ENCODE measurements at places on chromosomes 2 and 18.
A peak's percentile ranks its signal among the peaks of the same experiment; 100 is the strongest.

DNA sequence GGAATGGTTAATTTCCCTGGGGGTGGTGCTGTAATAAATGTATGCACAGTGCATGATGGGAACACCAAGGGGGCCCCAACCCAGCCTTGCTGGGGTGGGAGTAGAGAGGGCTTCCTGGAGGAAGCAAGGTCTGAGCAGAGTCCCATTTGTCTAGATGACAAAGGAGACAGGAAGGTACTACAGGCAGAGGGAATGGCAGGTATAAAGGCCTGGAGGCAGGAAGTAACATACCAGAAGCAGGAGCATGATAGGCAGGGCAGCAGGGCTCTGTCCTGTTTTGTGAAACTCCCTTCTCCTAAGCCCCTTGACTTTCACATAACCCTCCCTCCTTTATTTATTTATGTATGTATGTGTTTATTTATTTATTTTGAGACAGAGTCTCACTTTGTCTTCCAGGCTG lies 3.9 kb downstream of the GMPPA start:
- H3K27ac ChIP-seq, result no peak overlapping the region
- no peaks in the 10 kb centered on the region for H3K36me3 ChIP-seq

GRCh38 chr2:121819846-121820245 lies 64.4 kb downstream of the TSN start:
- H3K36me3 ChIP-seq, result no peaks in the 10 kb centered on the region
- DNase-seq, result no peak
- no peaks in the 10 kb centered on the region for H3K4me1 ChIP-seq
- H3K4me3 ChIP-seq, result no peak overlapping the region
- no peak overlapping the region for H3K27ac ChIP-seq
- H3K27me3 ChIP-seq, result no peaks in the 10 kb centered on the region

GRCh38 chr2:147094077-147094476 lies 750.8 kb upstream of the ACVR2A start:
- no peak overlapping the region for H3K27ac ChIP-seq
- DNase-seq, result no peak
- H3K4me1 ChIP-seq, result no peaks in the 10 kb centered on the region
- H3K27me3 ChIP-seq, result no peaks in the 10 kb centered on the region

DNA sequence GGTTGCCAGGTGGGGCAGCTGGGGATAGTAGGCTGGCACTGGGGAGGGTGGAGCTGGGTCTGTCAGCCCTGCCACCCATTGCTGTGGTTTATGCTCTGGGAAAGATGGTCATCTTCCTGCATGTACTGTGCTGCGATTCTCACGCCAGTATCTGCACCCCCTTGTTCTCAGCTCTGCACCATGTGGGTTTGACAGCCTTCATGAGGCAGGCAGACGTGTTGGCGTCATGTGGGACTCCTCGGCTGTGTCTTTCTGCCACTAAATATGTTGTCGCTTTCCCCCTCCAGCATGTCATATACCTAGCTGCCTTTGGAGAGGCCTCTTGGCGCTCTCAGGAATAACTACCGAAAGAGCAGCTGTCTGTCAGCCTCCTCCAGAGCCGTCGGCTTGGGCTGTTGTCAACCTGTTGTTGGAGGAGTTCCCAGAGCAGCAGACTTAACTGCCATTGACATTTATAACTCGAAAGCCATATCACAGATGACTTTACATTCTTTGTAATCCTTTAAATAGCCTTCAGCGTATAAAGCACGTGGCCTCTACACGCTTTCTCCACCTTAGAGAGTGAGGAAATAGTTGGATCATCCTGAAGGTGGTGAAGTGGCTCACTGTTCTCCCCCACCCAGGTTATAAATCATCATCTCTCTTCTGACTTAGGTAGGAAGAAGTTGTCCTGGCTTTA lies 80.4 kb upstream of the MGAT5 start:
- DNase-seq, result no peak
- H3K4me1 ChIP-seq, result no peaks in the 10 kb centered on the region
- no peak overlapping the region for H3K27ac ChIP-seq
- no peaks in the 10 kb centered on the region for H3K36me3 ChIP-seq

- no peaks in the 10 kb centered on the region for H3K4me1 ChIP-seq
- H3K4me3 ChIP-seq, result peak overlapping the region; percentile 40
- peaks cover 23% of the 10 kb centered on the region for H3K36me3 ChIP-seq
Observed at GRCh38 chr2:218406949-218407618, 7.4 kb downstream of the CTDSP1 start.

GRCh38 chr2:55916473-55917049 lies 7.0 kb downstream of the EFEMP1 start:
- no peaks in the 10 kb centered on the region for H3K27me3 ChIP-seq
- DNase-seq, result no peak
- H3K4me1 ChIP-seq, result no peaks in the 10 kb centered on the region
- no peak overlapping the region for H3K27ac ChIP-seq

- no peaks in the 10 kb centered on the region for H3K4me1 ChIP-seq
- H3K36me3 ChIP-seq, result no peaks in the 10 kb centered on the region
- no peak overlapping the region for H3K27ac ChIP-seq
- no peak overlapping the region for H3K4me3 ChIP-seq
- no peak for DNase-seq
Observed at GRCh38 chr2:56703001-56703400, 519.2 kb downstream of the CCDC85A start.

DNA sequence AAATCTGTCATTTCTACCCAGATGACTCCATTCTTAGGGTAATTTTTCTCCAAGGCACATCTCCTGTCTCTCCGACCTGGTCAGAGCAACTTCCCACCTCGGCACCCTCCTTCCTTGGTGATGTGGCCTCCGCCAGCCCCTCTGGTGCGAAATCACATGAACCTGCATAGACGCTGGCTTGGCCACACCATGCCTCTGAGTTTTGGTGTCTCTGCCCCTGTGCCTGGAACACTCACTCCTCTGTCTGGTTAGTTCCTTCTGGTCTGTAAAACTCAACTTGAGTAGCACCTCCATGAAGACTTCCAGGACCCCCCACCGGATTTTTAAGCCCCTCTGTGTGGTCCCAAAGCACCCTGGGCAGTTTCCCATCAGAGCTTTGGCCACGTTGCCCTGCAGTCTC lies 83.2 kb upstream of the OTOS start:
- no peak overlapping the region for H3K4me3 ChIP-seq
- H3K27ac ChIP-seq, result no peak overlapping the region
- no peaks in the 10 kb centered on the region for H3K27me3 ChIP-seq
- H3K36me3 ChIP-seq, result no peaks in the 10 kb centered on the region

GRCh38 chr2:160197587-160197986 lies 2.5 kb downstream of the ITGB6 start:
- no peak for DNase-seq
- no peak overlapping the region for H3K27ac ChIP-seq
- no peaks in the 10 kb centered on the region for H3K36me3 ChIP-seq
- H3K4me3 ChIP-seq, result no peak overlapping the region
- H3K27me3 ChIP-seq, result no peaks in the 10 kb centered on the region

GRCh38 chr2:50318147-50318546 lies 713.8 kb downstream of the NRXN1 start:
- H3K27ac ChIP-seq, result no peak overlapping the region
- H3K4me3 ChIP-seq, result no peak overlapping the region
- H3K27me3 ChIP-seq, result no peaks in the 10 kb centered on the region
- H3K36me3 ChIP-seq, result no peaks in the 10 kb centered on the region
- H3K4me1 ChIP-seq, result no peaks in the 10 kb centered on the region

DNA sequence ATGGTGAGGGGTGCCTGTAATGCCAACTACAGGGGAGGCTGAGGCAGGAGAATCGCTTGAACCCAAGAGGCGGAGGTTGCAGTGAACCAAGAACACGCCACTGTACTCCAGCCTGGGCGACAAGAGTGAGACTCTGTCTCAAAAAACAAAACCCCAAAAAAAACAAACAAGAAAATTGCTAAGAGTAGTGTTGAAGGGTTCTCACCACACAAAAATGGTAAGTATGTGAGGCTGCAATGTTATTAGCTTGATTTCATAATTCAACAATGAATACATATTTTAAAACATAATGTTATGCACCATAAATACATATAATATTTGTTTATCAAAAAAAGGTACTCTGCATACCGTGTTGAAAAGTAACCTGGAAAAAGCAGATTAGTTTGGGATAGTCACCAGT lies 45.8 kb downstream of the PSMG2 start:
- H3K4me3 ChIP-seq, result no peak overlapping the region
- H3K27me3 ChIP-seq, result no peaks in the 10 kb centered on the region
- H3K36me3 ChIP-seq, result no peaks in the 10 kb centered on the region

GRCh38 chr2:12486205-12487118 lies 230.3 kb upstream of the TRIB2 start:
- H3K27me3 ChIP-seq, result no peaks in the 10 kb centered on the region
- no peaks in the 10 kb centered on the region for H3K36me3 ChIP-seq
- H3K4me3 ChIP-seq, result no peak overlapping the region
- no peak for DNase-seq
- H3K27ac ChIP-seq, result no peak overlapping the region
- no peaks in the 10 kb centered on the region for H3K4me1 ChIP-seq

- H3K4me1 ChIP-seq, result no peaks in the 10 kb centered on the region
- H3K27me3 ChIP-seq, result no peaks in the 10 kb centered on the region
- no peak overlapping the region for H3K4me3 ChIP-seq
- H3K27ac ChIP-seq, result no peak overlapping the region
- no peaks in the 10 kb centered on the region for H3K36me3 ChIP-seq
Observed at GRCh38 chr2:71597756-71598155, 144.4 kb downstream of the DYSF start.

- H3K27me3 ChIP-seq, result no peaks in the 10 kb centered on the region
- no peaks in the 10 kb centered on the region for H3K36me3 ChIP-seq
- DNase-seq, result no peak
- H3K4me1 ChIP-seq, result no peaks in the 10 kb centered on the region
Observed at GRCh38 chr2:230000118-230000841, 68.4 kb downstream of the SLC16A14 start.

GRCh38 chr18:72652990-72653593 lies 109.0 kb upstream of the CBLN2 start:
- no peaks in the 10 kb centered on the region for H3K27me3 ChIP-seq
- no peak overlapping the region for H3K4me3 ChIP-seq
- no peak for DNase-seq
- H3K27ac ChIP-seq, result no peak overlapping the region
- no peaks in the 10 kb centered on the region for H3K4me1 ChIP-seq
- H3K36me3 ChIP-seq, result no peaks in the 10 kb centered on the region

DNA sequence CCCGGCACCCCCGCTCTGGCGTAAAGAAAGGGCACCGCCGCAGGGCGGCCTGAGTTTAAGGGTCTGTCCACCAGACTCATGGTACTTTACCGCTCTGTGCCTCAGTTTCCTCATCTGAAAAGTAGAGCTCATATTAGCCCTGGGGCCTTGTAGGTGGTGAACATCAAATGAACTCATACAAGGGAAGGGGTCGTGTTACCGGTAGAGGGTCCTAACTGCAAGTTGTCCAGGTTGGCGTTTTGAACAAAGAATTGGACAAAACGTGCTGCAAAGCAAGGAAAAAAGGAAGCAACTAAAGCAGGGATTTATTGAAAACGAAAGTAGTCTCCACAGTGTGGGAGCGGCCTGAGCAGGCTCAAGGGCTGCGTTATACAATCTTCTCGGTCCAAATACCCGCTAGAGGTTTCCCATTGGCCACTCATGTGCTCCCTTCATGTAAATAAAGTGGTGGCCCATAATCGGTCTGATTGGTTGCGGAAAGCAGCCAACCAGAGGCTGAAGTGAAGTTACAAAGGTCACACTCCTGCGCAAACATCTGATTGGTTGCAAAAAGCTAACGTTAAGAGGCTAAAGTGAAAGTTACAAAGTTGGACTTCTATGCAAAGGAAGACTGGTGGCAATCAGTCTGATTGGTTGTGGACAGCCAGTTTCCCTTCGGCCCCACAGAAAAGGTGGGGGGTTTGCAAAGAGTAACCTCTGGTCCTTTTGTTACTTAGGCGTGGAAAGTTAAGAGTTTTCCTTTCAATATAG lies 80.7 kb upstream of the LDLRAD4 start:
- no peaks in the 10 kb centered on the region for H3K4me1 ChIP-seq
- no peaks in the 10 kb centered on the region for H3K36me3 ChIP-seq
- H3K27me3 ChIP-seq, result no peaks in the 10 kb centered on the region
- DNase-seq, result peak; percentile 88
- peak overlapping the region; percentile 94 for H3K27ac ChIP-seq

DNA sequence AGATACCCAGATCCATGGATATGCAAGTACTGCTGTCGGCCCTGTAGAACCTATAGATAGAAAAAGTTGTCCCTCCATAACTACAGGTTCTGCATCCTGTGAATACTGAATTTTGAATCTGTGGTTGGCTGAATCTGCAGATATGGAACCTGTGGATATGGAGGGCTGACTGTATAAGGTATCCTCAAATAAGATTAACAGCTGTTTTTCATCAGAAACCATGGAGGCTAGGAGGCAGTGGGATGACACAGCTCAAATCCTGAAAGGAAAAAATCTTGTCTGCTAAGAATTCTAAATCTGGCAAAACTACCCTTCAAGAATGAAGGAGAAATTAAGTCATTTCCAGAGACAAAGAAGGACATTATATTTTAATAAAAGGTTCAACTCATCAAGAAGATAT lies 14.7 kb upstream of the ACAA2 start:
- DNase-seq, result no peak
- H3K4me3 ChIP-seq, result no peak overlapping the region
- no peak overlapping the region for H3K27ac ChIP-seq
- no peaks in the 10 kb centered on the region for H3K36me3 ChIP-seq

- DNase-seq, result no peak
- no peak overlapping the region for H3K27ac ChIP-seq
- no peaks in the 10 kb centered on the region for H3K27me3 ChIP-seq
Observed at GRCh38 chr18:61039251-61039650, 294.0 kb upstream of the CDH20 start.

- no peaks in the 10 kb centered on the region for H3K4me1 ChIP-seq
- DNase-seq, result no peak
- H3K4me3 ChIP-seq, result no peak overlapping the region
- no peaks in the 10 kb centered on the region for H3K27me3 ChIP-seq
- H3K27ac ChIP-seq, result no peak overlapping the region
- H3K36me3 ChIP-seq, result no peaks in the 10 kb centered on the region
Observed at GRCh38 chr2:141499123-141499522, 631.7 kb downstream of the LRP1B start.

DNA sequence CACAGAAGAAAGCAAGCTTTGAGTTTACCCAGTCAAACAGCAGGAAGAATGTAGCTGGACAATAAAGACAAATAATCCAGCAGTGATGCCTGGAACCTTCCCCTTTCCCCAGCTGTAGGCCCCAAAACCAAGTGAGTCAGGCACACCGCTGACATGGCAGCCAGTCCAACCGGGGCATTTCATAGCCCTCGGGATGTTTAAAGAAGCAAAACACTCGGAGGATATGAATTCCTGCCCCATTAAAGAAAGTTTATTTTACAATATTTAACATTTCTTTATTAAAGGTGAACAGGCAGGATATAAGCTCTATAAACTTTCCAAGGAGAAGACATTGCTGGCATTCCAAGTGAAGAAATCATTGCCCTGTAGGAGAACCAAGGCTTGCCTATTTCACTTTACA lies 507.6 kb upstream of the TNP1 start:
- DNase-seq, result no peak
- no peaks in the 10 kb centered on the region for H3K27me3 ChIP-seq
- H3K36me3 ChIP-seq, result no peaks in the 10 kb centered on the region
- H3K4me3 ChIP-seq, result no peak overlapping the region
- no peak overlapping the region for H3K27ac ChIP-seq

- no peaks in the 10 kb centered on the region for H3K36me3 ChIP-seq
- H3K4me3 ChIP-seq, result no peak overlapping the region
- H3K27me3 ChIP-seq, result no peaks in the 10 kb centered on the region
- DNase-seq, result no peak
- H3K27ac ChIP-seq, result no peak overlapping the region
Observed at GRCh38 chr2:112881217-112881985, 29.6 kb upstream of the IL37 start.

GRCh38 chr2:237128845-237129592 lies 43.3 kb downstream of the COPS8 start:
- no peak overlapping the region for H3K27ac ChIP-seq
- DNase-seq, result no peak
- H3K36me3 ChIP-seq, result no peaks in the 10 kb centered on the region

- no peak for DNase-seq
- H3K4me3 ChIP-seq, result no peak overlapping the region
Observed at GRCh38 chr2:81589406-81589805, 1284.9 kb upstream of the LRRTM1 start.

Measured in right lobe of liver (tissue), 6 donors.